ENCODE measurements at places on chromosomes 16 and 17.
A peak's percentile ranks its signal among the peaks of the same experiment; 100 is the strongest.

GRCh38 chr17:47986520-47986919 lies 15.6 kb downstream of the CDK5RAP3 start:
- no peak for DNase-seq

DNA sequence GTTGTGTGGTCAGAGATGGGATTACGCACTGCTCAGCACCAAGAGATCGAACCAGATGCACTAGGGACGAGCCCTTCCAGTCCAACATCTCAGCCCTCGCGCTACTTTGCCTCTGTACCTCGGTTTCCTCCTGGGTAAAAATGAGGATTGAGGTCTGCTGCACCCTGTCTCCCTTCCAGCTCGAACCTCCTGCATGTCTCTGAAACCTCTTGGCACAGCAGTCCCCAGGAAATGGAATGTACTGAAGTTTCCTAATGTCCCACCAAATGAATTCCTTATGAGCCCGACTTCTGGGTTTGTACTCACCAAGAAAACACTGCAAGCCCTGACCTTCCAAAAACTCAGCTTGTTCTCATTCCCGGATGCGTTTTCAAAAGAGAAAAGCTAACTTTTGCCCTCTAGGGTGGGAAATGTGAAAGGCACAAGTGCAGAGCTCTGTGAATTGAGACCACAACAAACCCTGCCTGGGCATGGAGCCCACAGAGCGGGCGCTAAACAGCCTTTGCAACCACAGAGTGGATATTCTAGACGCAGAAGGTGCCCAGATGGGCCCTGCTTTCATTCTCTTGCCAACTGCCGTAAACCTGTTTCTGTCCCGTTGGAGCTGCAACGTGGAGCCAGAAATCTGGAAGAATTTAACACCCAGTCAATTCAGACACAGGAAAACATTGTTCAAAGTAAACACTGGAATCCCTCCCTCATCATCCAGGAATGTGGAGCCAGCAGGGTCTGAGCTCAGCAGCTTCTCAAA lies 10.3 kb downstream of the CDRT4 start:
- no peak for DNase-seq

DNA sequence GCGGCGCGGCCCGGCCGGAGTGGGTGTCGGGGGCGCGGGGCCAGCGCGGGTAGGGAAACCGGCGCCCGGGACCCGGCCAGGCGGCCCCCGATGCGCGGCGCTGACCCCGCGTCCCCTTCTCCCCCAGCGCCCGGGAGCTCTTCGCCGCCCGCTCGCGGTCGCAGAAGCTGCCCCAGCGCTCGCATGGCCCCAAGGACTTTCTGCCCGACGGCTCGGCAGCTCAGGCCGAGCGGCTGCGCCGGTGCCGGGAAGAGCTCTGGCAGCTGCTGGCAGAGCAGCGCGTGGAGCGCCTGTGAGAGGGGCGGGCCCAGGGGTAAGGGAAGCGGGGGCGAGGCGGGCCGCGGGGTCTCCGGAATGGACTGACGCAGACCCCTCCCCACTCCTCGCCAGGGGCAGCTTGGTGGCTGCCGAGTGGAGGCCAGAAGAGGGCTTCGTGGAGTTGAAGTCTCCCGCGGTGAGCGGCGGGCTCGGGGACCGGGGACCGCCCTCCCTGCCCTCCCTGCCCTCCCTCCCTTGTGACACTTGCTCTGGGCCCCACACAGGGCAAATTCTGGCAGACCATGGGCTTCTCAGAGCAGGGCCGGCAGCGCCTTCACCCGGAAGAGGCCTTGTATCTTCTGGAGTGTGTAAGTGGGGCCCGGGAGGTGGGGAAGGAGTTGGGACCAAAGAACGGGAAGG lies 430 bp downstream of the TSEN54 start:
- DNase-seq: peak; percentile 83

DNA sequence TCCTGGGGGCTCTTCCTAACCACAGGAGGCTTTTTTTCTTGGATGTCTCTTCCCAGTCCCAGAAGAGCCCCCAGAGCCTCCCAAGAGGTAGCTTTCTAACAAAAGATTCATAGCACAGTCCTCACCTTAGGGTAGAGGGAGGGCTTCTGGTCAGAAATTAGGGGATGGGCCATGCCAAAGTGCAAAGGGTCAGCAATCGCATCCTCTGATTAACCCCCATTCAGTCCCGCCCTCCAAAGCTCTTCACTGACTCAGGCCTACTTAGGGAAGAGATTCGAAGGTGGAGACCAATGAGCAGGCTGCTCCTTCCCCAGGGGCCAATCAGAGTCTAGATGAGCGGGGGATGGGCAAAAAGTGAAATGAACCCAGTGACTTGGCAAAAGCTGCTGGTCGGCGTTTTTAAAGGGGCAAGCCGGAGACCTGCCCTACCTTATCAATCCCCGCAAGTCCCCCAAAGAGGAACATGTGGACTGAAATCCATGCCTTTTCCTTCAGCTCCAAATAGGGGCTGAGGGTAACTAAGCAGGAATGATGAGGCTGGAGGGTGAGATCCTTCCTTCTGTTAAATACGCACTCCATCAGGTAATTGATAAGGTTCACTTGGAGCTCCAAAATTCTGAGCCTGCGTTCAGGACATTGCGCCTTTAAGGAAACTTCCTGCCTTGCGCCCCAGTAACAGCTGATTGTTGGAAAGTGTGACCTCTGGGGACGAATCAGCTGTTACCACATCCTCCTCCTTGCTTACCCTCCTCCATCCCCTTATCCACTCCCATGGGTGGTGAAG lies 6.9 kb upstream of the TLCD2 start:
- DNase-seq: peak; percentile 89

- DNase-seq: no peak
These were observed 161.3 kb downstream of the AATF start for GRCh38 chr17:37109731-37110710.

GRCh38 chr16:54720259-54720658 lies 210.4 kb upstream of the IRX5 start:
- no peak for DNase-seq

DNA sequence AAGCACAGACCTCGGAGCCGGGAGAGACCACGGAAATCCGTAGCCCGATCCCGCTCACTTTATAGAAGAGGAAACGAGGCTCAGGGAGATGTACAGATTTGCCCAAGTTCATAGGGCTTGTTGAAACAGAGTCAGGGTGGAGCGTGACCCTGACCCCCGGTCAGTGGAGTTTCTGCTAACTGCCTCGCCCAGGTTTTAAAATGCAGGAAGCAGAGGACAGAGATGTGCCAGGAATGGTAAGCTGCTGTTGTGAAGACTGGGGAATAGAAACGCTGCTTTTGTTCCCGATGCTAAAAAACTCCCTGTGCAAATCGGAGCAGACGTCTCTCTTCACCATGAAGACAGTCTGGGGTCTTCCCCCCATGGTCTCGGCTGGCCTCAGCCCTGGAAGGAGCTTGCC lies 403.0 kb downstream of the SEC14L1 start:
- no peak for DNase-seq

DNA sequence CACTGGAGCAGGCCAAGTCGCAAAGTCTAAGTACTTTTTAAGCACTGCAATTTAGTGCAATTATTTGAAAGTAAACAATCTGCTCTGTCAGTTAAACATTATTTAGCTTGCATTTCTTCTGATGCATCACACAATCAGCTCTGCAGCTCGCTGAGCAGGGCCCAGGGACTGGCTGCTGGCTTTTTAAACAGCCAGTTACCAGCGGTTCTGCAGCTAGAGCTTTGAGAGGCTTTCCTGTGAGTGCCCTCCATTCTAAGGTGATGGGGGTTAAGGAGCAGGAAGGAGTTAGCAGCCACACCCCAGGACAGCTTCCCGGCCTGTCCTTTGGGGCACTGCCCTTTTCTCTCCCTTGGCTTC lies 154.3 kb downstream of the SALL1 start:
- no peak for DNase-seq

- DNase-seq: no peak
These were observed 5.7 kb upstream of the TOX3 start for GRCh38 chr16:52552643-52553042.

Measured in activated CD8-positive, alpha-beta memory T cell treated with anti-CD3 and anti-CD28 coated beads for 24 hours (primary cell).